ENCODE measurements at places on chromosomes 4 and X.
A peak's percentile ranks its signal among the peaks of the same experiment; 100 is the strongest.

- DNase-seq, result no peak
Measured at GRCh38 chrX:148574237-148574973, 74.0 kb downstream of the AFF2 start.

DNA sequence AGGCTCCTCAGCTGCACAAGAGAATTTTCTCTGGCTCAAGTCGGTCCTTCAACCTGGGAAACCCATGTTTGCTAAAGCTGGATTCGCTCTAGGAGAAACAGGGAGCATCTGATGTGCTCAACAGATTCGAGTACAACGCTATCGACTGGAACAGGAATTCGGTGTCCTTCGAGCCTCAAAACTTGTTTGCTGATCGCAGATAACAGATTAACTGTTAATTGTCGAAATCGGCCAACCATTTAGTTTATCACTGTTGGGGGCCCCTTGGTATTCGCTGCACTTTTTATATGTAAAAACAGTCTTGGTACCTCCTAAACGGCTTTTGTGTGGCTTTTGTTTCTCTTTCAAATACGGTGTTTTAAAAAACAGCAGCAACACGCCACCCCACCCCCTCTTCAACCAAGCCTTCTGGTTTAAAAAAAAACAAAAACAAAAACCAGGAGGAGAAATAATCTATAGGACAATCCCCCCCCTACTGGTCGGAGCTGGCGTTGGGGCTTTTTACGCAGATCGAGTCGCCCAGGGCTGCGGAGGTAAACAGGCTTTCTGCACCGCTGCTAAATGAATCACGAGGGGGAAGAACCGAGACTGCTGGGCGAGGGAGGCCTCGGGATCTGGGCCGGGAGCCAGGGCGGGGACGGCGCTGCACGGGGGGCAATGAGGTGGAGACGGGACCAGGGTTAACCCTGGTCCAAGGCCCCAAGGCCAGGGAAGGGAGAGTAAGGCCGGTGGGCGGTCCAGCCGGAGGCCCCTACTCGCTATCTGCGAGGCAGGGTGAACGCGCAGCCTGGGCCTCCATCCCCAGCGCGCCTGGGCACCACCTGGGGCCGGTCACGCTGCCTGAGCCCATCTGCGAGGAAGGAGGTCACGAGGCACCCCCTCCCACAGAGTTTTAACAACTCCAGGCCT lies 71.7 kb upstream of the BCOR start:
- DNase-seq, result peak; percentile 91

- no peak for DNase-seq
Measured at GRCh38 chr4:81179326-81179725, 35.7 kb downstream of the PRKG2 start.

- DNase-seq, result no peak
Measured at GRCh38 chr4:169571435-169571834, 40.9 kb downstream of the NEK1 start.

DNA sequence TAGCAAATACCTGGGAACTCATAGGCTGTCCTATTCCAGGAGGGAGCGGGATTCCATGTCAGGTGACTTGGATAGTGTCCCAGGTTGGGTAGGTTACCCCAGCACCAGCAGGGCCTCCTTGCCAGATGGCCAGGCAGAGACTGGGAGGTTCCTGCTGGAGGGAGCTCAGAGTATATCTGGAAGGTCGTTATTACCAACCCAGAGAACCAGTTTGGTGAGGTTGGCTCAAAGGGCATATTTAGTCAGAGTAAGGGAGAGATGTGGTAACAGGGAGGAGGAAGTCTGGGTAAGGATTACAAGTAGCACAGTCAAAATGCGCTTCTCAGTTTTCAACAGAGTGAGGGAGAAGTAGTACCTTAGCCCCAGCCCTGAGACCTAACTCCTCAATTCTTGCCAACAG lies 53.3 kb upstream of the LNX1 start:
- DNase-seq, result no peak

GRCh38 chr4:45939056-45939455 lies 184.8 kb downstream of the GABRG1 start:
- no peak for DNase-seq

DNA sequence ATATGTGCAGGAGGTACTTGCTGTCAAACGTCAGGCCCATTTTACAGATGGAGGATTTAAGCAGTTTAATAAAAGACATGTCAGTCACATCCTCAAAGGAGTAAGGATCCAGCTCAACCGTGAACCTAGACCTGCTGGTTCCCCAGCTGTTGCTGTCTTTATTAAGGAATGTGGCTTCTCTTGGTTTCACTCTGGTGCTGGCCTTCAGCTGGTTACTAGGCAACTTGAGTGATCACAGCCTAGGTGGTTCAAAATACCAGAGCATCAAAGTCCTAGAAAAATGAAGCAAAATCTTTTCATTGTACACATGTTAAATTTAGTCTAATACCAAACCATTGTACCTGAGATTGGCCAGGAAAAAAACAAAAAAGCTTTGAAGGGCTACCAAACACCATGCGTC lies 32.7 kb upstream of the GLRA2 start:
- DNase-seq, result peak; percentile 19

GRCh38 chr4:150852216-150852615 lies 162.9 kb downstream of the LRBA start:
- DNase-seq, result no peak

DNA sequence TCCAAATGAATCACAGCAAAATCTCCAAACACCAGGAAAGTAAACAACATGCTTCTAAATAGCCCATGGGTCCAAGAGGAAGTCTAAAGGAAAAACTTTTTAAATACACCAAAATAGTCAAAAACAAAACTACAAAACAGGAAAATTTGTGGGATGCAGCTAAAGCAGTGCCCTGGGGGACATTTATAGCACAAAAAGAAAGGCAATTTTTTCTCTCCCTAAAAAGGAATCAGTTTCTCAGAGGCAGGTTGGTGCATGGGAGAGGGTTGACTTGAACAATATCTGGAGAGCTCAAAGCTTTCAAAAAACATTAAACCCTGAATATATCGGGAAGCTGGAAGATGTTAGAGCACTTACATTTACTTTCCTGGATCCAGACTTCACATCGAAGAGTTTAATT lies 15.7 kb upstream of the DUSP9 start:
- no peak for DNase-seq

DNA sequence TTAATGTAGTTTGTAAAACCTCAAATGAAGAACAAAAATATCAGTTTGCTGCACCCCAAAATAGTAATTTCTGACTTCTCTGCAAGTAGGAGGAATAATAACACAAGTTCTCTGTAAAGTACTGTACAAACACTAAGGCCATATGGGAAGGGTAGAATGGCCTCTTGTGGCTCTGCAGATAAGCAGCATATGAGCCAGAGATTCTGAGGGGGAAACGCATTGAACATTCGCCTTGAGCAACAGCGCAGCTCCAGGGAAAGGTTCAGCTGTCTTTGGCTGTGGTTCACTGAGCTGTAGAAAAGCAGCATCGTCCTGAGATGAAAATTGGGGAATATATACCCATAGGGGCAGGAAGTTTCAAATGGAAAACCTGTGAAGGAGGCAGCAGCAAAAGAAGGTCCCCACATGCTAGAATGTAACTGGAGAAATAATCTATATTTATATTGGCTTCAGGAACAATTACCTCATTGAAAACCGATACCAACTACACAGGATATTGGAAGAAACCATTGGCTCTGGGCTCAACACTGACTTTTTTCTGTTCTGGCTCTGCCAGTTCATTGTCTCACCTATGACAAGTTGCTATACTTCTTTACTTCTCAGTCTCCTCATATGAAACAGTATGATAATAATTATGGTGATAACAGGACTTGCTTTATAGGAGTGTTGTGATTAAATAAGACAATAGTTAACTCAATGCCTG lies 357.6 kb upstream of the CPEB2 start:
- no peak for DNase-seq

GRCh38 chrX:115362334-115363095 lies 73.0 kb downstream of the LUZP4 start:
- no peak for DNase-seq

GRCh38 chr4:106868381-106869035 lies 167.6 kb downstream of the DKK2 start:
- DNase-seq, result no peak

GRCh38 chr4:154822775-154823174 lies 41.7 kb downstream of the RBM46 start:
- no peak for DNase-seq

DNA sequence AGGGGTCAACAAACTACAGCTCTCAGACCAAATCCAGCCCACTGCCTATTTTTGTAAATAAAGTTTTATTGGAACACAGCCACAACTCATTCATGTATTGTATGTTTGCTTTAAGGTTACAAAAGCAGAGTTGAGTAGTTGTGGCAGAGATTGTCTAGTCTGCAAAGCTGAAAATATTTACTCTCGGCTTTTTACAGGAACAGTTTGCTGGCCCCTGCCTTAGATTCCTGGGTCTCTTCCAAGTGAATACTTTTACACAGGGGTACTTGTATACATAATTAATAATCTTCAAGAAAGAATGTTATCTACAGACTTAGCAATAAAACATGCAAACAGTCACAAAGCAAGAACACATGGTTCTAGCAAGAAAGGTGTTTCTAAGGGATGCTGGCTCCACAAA lies 154.2 kb downstream of the AMELX start:
- no peak for DNase-seq

GRCh38 chr4:152032722-152033131 lies 271.9 kb upstream of the GATB start:
- DNase-seq, result no peak

- DNase-seq, result no peak
Measured at GRCh38 chr4:19193274-19193981, 1058.3 kb upstream of the SLIT2 start.

GRCh38 chr4:109195646-109196045 lies 106.8 kb downstream of the COL25A1 start:
- DNase-seq, result no peak

- DNase-seq, result no peak
Measured at GRCh38 chr4:147969573-147970385, 237.9 kb downstream of the ARHGAP10 start.

DNA sequence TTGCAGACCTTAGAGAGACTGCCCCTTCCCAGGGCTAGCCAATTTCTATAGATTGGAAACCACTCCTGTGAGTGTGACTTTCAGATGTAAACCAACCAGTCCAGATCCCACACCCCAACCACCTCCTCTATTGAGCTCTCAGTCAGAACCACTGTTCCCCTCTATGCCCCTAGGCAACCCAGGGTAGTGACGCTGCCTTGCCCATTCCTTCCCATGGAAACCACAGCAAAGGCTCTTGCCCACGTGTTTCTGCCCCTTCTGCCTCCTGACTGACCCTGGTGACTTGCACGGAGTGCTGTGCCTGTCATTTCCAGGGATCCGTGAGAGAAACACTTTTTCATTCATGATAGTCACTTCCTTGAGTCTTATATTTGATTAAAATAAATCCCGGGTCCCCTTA lies 32.4 kb downstream of the CYTL1 start:
- DNase-seq, result no peak

- DNase-seq, result no peak
Measured at GRCh38 chr4:104728380-104729122, 233.9 kb upstream of the CXXC4 start.

DNA sequence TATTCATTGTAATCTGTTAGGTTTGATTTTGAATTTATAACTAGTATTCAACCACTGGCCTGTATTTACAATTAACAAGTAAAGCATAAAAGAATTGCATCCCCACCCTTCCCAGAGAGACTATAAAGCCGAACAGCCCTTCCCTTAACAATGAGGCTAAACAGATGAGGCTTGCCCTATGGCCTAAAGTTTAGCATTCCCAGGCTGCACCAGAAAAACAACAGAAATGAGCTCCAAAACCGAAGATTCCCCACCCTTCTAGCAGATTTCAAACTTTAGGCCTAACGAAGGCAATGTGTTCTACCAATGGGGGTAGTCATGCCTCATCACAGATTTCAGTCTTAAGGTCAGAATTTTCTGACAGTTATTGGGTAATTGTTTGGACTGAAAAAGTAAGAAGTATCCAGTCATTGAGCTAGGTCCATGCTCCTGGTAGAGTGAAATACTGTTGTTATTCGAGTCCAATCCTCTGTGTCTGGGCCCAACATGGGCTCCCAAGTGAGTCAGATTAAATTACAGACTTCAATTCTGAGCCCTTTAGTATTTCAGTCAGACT lies 197.6 kb downstream of the ANTXR2 start:
- DNase-seq, result no peak

- peak; percentile 40 for DNase-seq
Measured at GRCh38 chr4:121070696-121071639, 1.4 kb downstream of the NDNF start.

DNA sequence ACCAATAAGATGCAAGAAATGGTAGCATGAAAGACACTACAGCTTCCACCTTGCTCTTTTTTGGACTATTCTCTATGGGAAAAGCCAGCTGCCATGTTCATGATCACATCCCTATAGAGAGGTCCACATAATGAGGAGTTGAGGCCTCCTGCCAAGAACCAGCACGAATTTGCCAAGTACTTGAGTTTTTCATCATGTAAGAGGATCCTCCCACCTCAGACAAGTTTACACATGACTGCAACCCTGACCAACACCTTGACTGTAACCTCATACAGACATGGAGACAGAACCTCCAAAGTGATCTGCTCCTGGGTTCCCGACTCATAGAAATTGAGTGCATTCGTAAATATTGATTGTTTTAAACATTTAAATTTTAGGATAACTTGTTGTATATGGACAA lies 135.2 kb upstream of the TSPAN5 start:
- DNase-seq, result no peak

DNA sequence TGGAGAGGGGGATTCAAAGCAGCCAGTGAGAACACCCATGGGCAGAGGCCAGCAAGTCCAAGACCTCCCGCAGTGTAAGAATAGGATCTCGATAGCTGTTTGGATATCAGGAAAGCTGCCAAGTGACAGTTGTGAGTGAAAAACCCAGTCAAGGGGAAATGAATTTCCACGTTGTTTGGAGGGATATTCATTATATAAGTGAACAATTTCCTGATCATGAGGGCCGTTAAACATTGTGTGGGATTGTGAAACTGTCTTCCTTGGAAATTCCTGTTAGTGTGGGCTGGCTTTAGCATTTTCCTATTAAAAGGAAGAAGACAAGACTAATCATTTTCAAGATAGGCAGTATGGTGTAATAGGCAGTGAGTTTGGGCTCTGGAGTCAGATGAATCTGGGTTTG lies 15.0 kb downstream of the CLDN2 start:
- DNase-seq, result no peak
